ENCODE measurements at places on chromosomes 1 and 21.

DNA sequence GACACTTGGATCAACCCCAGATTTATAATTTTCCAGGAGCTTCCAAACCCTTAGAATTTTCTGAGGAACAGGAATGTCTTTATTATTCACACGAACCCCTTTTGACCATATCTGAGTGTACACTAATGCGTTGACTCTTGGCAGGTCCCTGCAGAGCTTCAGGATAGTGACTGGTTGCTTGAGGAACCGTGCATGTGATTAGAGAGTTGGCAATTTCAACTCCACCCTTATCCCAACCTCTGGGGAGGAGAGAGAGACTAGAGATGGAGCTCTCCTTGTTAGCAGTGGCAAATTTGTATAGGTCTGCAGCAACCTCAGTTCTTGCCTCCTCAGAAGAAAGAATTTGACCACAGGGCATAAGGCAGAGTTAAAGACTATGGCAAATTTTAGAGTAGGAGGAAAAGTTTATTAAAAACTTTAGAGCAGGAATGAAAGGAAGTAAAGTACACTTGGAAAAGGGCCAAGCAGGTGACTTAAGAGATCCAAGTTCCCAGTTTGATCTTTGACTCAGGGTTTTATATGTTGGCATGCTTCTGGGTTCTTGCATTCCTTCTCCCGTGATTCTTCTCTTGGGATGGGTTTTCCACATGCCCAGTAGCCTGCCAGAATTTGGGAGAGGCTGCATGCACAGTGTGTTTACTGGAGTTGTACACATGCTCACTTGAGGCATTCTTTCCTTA is 93.8 kb upstream of the ETV3 start:
- no peak for DNase-seq

- DNase-seq = no peak
These were observed 34.4 kb downstream of the PHC2 start for GRCh38 chr1:33396188-33397124.

GRCh38 chr1:164511001-164511705 is 47.8 kb upstream of the PBX1 start:
- DNase-seq = no peak

DNA sequence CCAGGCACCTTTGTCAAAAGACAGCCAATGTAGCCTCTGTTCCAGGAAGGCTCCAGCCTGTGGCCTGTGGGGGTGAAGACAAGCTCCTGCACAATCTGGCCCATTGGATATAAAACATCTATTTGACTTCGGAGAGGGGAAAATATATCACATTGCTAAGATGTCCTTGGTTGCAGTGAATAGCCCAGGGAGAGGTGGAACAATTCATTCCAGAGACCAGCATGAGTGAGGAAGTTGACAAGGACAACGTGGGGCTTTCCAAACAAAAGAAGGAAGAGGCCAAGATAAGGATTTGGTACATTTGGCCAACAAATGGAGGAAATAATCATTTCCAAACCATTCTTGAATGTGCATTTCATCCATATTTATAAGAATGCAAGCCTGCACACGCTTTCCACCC is 187.0 kb downstream of the ETS2 start:
- no peak for DNase-seq

GRCh38 chr1:114540821-114541220 is 29.8 kb upstream of the TRIM33 start:
- no peak for DNase-seq

GRCh38 chr21:15309721-15310120 is 244.9 kb upstream of the NRIP1 start:
- no peak for DNase-seq

- DNase-seq = peak; percentile 57
These were observed 1.2 kb upstream of the LHX9 start for GRCh38 chr1:197915862-197916499.

GRCh38 chr1:32334864-32335534 is 1.0 kb downstream of the MARCKSL1 start:
- DNase-seq = peak; percentile 48

DNA sequence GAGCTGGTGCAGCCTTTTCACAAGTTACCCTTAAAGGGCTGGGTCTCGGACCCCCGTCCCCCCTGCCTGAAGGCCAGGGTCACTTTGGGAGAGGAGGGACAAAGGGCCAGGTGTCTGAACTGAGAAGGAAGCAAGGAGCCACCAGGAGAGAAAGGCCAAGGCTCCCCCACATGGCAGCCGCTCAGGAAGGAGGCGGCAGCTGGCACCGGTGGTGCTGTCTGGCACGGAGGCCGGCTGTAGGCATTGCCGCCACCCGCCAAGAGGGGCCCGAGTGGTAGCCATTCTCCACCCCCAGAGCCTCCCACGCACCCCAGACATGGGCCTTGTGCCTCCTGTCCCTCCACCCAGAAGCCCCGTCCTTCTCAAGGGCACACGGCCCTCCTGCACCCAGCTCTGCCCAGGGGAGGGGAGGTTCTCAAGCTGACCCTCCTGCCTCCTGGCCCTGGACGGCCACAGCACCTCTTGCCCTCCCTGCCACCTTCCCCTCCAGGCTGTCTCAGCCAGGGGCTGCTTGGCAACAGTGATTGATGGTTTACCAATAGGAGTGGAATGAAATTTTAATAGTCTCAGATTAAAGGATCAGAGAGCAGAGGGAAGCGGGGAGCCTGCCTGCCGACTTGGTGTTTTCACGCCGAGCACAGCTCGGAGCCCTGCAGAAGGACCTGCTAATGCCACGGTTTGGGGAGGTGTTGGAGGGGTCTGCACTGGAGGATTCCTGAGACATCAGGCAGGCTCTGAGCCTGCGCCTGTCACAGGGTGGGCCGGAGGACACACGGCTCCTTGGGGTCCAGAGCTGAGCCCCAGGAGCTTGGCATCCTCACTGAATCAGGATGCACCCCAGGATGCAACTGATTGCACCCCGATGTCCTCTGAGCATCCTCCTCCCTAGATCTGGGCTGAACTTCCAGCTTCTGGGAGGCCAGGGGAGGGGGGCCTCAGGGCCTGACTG is 211.9 kb upstream of the VAMP3 start:
- DNase-seq = no peak

DNA sequence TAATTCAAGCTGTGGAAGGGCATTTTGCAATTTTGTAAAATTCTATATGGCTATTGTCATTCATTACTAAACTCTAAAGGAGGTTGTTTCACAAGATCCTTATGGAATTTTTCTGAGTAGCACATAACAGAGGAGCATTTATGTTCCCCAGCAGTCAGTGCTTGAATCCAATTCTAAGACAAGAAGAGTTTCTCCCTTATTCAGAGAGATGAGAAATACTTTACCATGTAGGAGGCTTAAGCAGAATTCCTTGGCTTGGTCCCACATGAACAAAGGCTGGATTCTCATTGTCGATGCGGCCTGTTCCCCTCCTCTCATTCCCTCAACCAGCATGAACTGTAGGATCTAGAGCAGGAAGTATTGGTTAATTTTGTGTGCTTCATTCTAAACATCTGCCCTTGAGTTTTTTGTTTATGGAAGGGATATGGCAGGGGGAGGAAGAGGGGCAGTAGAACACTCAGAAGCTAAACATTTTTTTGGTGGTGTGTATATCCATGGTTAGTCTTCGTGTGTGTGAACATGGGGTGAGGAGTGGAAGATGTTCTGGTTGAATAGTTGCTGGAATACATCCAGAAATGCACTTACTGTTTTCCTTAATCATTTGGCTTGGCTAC is 74.3 kb downstream of the LAMC1 start:
- DNase-seq = peak; percentile 86

DNA sequence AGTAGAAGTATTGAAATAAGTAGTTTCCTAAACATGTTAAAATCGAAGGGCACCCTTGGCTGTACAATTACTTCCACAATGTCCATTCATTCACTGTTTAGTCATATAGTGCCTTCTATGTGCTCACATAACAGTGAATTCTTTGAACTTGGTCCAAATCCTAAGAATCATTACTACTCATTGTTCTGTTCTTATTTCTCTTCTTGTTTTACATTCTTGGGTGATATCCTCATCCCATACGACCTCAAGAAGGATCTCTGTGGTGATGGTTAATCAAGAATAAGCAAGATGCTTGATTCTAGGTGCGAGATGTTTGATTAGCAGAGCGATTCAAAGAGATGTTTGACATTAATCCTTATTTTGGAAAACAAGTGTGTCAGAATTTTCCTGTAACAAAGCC is 667.4 kb upstream of the ZP4 start:
- peak; percentile 90 for DNase-seq

DNA sequence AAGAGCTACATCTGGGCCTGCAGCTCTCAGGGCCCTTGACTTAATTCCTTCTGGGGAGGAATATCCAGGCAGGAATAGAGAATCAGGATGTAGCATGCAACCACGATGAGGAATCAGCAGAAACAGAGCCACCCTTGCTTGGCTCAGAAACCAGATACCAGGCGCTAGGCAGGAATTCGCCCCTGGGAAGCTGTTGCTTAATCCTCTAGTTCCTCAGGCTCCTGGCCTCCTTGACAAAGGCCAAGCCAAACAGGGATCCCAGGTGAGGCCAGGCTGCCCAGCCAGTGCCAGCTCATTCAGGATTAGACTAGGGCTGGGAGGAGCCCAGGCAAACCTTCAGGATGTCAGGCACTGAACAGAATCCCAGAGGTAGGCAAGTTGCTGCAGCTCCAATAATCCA is 48.2 kb upstream of the IRF2BP2 start:
- peak; percentile 73 for DNase-seq

GRCh38 chr21:43720539-43721166 is 1.7 kb downstream of the PDXK start:
- no peak for DNase-seq

GRCh38 chr1:233138788-233139585 is 156.5 kb downstream of the PCNX2 start:
- DNase-seq = no peak

- DNase-seq = peak; percentile 89
These were observed 26.0 kb downstream of the ROR1 start for GRCh38 chr1:63799820-63800219.

GRCh38 chr1:22727873-22728272 is 17.2 kb downstream of the EPHB2 start:
- DNase-seq = no peak

GRCh38 chr1:78520216-78520615 is 29.4 kb downstream of the PTGFR start:
- DNase-seq = peak; percentile 13

DNA sequence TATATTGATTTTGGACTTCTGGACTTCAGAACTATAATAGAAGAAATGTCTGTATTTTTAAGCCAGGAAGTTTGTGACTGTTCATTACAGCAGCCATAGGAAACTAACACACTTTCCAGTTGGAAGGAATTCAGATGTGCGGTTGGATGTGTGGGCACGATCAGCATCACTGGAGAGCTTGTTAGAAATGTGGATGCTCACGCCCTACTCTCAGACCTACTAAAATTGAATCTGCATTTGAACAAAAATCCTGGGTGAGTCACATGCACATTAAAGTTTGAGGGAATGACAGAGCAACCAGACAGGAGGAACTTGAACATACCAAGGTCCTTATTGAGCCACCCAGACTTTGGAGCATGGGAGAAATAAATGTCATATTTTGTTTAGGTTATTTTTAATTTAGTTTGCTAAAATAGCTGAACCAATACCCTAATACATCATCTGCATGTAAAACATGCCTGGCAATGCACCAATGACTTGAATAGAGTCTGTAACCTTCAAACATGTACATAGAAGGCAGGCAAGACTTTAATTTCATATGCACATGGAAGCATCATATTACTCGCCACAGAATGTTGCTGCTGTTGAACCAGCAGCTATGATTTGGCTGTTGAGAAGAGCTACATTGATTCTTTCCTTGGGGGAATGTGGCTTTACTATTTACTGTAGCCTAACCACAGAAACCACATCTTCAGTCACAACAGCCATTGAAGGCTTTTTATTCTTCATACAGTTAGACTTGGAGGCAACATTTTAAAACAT is 346.2 kb downstream of the BARHL2 start:
- DNase-seq = peak; percentile 41

DNA sequence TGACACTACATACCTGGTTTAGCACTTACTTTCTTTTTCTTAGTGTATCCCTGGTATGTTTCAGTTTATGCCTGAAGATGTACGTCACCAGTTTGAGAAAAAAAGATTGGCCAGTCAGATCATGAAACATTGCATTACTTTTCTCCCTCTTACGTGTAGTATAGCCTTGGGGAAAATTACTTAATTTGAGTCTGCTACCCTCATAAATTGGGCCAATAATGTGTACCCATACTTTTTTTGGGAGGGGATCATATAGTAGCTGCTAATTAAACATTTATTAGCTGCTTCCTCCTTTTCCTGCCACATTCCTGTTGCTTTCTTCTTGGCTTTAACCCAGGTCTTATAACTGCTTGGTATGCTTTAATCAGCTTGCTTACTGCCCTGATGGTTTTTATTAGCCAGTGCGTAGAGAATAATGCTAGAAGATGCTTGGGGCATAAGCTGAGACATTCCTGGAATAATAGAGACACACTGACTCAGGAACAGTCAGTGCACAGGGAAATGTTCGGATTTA is 32.1 kb downstream of the RABGAP1L start:
- peak; percentile 91 for DNase-seq

DNA sequence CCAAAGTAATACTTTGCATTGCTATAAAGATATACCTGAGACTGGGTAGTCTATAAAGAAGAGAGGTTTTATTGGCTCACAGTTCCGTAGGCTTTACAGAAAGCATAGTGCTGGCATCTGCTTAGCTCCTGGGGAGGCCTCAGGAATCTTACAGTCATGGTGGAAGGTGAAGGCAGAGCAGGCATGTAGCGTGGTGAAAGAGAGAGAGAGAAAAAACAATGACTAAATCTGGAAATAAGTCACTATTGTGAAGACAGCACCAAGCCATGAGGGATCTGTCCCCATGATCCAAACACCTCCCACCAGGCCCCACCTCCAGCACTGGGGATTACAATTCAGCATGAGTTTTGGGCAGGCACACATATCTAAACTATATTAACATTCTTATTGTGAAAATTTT is 30.4 kb downstream of the SLC30A7 start:
- no peak for DNase-seq

DNA sequence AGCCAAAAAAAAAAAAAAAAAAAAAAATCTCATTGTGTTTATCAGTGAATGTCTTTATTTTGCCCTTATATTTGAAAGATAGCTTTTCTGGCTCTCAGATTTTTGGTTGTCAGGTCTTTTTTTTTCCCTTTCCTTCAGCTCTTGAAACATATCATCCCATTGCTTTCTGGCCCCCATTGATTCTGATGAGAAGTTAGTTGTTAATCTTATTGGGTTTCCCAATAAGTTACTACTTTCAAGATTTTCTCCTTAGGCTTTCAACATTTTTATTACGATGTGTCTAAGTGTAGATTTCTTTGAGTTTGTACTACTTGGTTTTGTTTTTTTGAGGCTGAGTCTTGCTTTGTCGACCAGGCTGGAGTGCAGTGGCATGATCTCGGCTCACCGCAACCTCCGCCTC is 14.7 kb upstream of the SOAT1 start:
- DNase-seq = no peak

- DNase-seq = no peak
These were observed 199.5 kb downstream of the GPATCH2 start for GRCh38 chr1:217431395-217431794.

DNA sequence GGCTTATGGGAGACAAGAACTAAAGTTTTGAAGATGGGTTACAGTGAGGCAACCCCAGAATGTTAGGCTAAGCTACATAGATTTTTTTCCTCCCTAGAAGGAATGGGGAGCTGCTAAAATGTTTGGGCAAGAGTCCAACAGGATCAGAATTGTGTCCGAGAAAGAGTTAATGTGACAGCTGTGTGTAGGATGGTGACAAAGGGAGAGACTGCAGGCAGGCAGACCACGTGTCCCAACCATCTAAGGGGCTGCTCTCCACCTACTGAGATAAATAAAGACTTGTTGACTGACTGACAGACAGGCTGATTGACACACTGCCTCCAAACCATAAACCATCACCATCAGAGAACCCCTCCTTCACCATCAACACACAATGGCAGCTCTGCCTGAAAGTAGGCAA is 133.7 kb upstream of the CTTNBP2NL start:
- no peak for DNase-seq

GRCh38 chr1:26351590-26352337 is 2.2 kb downstream of the CRYBG2 start:
- DNase-seq = peak; percentile 37

Data from fibroblast of skin of abdomen (primary cell).